ENCODE measurements at places on chromosomes 16 and 17.

- DNase-seq: no peak
Observed at GRCh38 chr16:59328961-59329360, 594.8 kb upstream of the GOT2 start.

DNA sequence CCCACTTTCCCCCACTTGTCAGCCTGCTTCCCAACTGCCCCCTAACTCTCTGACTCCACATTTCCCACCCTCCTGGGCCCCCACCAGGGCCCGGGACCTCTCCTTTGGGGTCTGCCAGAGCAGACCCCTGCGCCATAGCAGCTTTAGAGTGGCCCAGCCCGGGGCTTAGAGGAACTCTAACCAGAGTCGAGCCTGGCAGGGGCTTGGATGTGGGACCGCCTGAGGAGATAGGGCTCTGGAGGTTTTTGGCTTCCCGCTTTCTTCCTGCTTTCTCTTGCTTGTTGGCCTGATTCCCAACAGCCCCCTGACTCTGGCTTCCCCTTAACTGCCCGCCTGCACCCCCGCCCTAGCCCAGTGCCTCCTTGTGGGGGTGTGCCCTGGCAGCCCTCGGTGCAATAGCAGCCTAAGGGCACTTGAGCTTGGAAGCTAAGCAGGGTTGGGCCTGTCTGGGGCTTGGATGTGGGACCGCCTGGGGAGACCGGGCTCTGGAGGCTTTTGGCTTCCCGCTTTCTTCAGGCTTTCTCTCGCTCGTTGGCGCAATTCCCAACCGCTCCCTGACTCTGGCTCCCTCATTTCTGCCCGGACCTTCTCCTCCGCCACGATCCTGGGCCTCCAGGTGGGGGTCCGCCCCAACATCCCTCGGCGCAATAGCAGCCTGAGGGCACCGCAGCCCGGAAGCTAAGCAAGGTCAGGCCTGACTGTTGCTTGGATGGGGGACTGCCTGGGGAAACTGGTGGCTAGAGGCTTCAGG, 2292.0 kb downstream of the TP53TG3F start:
- DNase-seq: no peak

GRCh38 chr17:41588126-41588810, 1.6 kb upstream of the KRT14 start:
- DNase-seq: no peak

DNA sequence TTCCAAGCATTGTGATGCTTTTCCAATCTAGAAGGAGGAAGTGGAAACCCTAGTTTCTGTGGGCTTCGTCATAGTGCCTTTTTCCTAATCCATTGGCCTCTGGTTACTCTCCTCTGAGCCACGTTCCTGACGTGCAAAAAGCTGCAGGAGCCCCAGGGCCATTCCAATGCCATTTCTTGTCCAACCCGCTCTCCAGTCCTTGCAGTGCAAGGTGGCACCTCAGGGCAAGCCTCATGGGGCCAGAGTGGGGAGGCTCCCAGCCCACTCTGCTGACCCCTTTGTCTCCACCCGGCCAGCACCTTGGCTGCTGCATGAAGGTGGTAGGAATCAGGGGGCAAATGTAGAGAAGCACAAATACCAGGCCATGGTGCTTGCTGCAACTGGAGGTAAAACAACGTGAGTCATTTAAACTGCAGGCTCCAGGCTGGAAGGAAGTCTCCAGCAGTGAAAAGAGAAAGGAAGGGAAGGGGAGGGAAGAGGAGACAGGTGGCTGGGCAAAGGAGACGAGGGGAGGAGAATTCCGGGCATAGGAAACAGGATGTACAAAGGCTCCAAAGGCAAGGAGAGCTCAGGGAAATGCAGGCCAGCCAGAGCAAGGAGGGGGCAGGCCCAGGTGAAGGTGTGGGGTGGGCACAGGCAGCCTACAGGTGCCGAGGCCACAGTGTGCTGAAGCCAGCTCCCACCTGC, 168.2 kb upstream of the TNRC6C start:
- DNase-seq: no peak

DNA sequence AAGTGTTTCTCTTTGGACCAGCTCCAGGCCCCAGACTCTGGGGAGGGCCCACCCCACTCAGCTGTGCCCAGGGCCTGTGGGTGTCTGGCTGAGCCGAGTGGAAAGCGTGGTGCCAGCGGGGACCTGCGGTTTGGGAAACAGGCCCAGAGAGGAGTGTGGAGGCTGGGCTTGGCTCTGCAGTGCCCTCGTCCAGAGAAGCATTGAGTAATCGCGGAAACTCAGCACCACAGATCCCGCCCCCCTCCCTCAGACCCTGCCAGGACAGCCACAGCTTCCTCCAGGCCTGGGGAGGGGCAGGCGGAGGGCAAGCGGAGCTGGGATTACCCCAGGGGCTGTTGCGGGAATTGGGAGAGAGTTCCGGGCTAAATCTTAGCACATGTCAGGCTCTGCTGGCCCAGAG, 14.6 kb upstream of the PITPNA start:
- no peak for DNase-seq

DNA sequence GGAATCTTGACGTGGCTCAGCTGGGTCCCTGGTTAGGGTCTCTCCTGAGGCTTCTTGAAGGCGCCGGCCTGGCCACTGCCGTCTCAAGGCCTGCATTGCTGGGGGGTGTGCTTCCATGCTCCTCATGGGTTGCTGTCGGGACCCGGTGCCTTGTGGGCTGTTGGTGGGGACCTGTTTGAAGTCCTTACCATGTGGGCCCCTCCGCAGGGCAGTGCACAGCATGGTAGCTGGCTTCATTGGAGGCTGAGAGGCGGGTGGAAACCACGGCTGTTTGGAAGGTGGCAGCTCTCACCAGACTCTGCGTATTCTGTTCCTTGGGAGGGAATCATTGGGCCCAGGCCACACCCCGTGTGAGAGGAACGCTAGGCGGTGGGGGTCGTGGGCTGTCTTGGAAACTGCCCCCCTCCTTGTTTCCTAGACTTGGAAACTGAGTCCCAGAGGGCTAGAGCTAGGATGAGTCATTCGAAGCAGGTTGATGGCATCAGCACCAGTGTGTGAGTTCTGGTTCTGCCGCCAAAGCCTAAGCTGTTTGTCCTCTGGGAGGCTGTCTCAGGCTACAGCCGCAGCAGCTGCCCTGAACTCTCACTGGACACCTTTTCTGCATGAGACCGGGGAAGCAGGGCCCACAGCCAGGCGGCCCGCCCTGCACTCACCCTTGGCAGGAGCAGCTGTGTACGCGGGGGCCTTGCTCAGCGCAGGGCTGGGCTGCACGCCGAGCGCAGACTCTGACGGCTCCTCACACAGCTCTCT, 35.2 kb downstream of the ZNF750 start:
- DNase-seq: no peak

DNA sequence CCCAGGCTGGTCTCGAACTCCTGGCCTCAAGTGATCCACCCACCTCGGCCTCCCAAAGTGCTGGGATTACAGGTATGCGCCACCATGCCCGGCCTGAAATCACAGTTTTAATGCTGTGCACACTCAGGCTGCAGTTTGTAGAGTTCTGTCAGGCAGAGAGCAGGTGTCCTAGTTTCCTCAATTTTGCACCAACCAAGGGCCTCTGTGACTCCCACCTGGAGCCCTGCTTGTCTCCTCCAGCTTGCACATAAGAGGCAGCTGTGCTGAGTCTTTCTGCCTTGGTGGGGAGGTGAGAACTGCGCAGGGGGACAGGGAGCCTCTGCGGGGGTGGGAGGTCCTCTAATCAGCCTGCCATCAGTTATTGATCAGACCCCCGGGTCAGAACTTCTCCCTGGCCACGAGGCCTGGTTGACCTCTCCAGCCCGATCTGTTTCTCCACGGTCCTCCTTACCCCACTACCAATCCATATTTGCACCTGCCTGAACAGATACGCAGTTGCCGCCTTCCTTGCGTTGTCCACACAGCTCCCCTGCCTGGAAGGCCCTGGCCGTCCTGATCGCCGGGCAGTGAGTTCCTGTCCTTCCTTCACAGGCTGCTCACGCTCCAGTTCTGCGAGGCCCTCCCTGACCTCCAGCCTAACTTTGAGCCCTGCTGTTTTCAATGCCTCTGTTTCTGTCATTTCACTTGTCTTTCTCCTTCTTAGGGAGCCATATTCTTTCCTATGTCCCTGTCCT, 48.1 kb upstream of the SIAH1 start:
- DNase-seq: no peak

DNA sequence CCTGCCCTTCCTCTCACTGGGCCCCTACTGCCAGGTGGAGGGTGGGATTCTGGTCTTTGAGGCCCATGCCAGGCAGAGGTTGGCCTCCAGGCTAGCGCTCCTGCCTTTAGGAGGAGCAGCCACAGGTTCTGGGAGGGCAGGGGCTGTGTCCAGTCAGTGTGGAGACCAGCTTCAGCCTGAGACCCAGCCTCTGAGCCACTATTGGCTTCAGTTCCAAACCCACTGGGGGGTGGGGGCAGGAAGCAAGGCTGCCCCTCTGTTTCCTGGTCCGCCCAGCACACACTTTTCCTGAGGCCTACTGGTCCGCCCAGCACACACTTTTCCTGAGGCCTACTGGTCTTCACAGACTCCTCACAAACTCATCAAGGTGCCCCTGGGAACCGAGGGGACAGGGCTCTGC, 16.4 kb downstream of the SLC5A10 start:
- no peak for DNase-seq

- no peak for DNase-seq
Observed at GRCh38 chr17:80621997-80622357, 77.3 kb downstream of the RPTOR start.

GRCh38 chr16:2950773-2951172, 13.3 kb upstream of the KREMEN2 start:
- DNase-seq: no peak

DNA sequence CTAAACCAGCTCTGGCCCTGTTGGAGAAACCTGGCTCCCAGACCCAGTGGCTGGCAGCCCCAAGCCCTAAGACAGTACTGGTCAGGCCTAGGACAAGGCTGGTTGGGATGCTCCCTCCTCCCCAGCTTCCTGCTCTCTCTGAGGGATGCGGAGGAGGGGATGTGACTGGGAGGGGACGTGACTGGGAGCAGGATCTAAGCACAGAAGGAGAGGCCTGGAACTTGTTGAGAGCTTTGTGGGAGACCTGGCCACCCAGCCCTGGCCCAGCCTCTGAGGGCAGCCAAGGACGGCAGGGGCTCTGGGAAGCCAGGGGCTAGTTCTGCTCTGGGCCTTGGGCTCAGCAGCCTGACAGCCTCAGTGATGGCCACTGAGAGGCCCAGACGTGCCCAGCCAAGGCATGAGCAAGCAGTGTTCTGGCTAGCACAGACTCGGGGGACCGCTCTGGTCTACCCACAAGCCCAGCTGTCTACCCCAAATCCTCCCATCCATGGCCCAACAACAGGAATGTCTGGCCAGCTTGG, 22.8 kb downstream of the ATP6V0D1 start:
- no peak for DNase-seq

DNA sequence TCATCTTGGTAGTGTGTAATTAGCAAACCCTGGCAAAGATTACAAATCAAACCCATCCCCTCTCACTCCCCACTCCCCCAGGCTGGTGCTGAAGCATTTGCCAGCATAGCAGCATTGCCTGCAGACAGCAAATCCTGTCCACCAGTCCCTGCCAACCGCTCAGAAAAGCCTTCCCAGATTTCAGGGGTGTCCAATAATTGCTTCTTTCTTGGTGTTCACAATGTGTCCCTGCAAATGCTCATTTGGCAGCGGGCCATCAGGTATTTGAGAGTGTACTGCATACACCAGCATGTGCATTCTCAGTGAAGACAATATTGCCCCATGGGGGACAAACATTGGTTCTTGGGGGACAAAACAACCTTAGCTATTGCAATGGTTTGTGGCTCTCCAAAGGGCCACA, 28.2 kb downstream of the ORC6 start:
- no peak for DNase-seq

DNA sequence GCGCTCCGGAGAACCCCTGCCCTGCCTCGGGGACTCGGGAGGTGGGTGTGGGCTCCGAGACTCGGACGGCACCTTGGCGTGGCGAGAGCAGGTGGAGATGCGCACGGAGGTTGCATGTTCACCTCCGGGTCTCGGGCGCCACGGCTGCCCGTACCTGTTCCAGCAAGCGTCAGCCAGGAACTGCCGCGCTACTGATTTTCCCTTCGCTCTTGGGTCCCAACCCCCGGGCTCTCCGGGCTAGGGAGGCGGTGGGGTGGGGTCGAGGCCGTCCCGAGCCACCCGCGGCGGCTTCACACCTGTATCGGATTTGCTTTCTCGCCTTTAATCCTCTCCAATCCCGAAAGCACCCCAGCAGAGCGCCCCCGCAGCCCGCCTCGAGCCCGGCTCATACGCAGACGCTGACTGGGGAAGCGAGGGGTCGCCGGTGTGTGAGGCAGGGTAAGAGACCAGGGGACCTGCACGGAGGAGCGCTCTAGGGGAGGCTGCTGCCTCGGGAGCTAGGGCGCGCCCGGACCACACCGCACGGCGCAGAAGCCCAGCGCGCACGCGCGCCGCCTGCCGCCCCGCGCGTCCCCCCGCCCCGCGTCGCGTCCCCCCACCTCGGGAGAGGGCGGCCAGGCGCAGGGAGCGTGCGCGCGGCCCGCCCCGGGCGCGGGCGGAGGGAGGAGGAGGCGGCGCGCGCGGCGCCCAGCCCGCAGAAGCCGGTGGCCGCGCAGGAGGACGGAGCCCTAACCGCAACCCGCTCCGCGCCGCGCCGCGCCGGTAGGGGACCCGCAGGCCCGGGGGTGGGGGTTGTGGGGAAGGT, at the start of gene DUSP14:
TSS of gene DUSP14 (plus strand) at position 695 of the 805 bp plus-strand sequence. CDS start 22,382 bp downstream, outside the sequence.
- DNase-seq: peak; percentile 70

DNA sequence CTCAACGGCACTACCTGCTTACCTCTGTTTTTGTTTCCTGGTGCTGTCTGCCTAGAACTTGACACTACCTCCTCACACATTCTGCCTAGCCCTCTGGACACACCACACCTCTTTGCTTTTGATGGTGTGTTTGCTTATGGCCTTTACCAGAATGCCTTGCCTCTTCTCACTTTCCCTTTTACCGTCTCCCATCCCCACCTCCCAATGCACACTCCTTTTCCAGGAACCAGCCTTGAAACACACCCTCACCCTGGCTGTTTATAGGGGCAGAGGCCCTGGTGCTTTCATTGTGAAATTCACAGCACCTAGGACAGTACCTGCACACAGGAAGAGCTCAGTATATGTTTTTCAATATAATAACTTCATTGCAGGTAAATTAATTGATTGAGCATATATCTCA, 56.2 kb downstream of the MAP2K6 start:
- no peak for DNase-seq

- DNase-seq: no peak
Observed at GRCh38 chr16:69036399-69037091, 68.9 kb upstream of the HAS3 start.

GRCh38 chr17:12591021-12591735, 74.5 kb upstream of the MYOCD start:
- no peak for DNase-seq

DNA sequence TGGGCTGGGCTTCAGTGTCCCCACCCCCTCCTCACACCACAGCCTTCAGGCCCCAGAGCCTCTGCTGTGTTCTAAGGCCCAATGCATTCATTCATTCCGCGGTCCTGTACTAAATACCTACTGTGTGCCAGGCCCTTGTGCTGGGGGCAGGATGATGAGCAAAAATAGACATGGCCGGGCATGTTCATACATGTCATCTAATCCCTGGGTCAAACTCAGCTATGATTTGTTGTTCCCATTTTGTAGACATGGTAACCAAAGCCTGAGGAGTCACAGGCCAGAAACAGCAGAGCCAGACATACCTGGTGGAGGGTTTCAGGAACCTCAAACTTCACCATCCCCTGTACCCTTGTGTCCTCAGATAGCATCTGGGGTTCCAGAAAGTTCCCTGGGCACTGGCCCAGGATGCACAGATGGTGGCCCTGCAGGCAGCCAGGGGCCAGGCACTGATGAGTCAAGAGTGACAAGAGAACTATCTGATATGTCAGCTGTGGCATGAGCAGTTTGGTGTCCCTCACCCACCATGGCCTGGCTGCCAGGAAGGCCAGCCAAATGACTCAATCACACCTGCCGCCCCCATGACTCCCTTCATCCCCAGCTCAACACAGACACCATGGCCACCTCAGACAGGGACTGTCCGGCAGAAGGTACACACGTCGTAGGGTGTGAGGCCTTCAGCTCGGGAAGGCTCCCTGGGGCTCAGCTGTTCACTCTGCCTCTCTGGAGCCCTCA, 2.7 kb upstream of the RRAD start:
- DNase-seq: no peak

Measured in stimulated activated CD8-positive, alpha-beta memory T cell treated with anti-CD3 and anti-CD28 coated beads, Interleukin-2, amount 100 ng/mL, for 48 hours (primary cell).